ENCODE measurements at places on chromosomes 1 and 21.

GRCh38 chr1:212485571-212485912, 52.8 kb downstream of the NENF start:
- DNase-seq: no peak

DNA sequence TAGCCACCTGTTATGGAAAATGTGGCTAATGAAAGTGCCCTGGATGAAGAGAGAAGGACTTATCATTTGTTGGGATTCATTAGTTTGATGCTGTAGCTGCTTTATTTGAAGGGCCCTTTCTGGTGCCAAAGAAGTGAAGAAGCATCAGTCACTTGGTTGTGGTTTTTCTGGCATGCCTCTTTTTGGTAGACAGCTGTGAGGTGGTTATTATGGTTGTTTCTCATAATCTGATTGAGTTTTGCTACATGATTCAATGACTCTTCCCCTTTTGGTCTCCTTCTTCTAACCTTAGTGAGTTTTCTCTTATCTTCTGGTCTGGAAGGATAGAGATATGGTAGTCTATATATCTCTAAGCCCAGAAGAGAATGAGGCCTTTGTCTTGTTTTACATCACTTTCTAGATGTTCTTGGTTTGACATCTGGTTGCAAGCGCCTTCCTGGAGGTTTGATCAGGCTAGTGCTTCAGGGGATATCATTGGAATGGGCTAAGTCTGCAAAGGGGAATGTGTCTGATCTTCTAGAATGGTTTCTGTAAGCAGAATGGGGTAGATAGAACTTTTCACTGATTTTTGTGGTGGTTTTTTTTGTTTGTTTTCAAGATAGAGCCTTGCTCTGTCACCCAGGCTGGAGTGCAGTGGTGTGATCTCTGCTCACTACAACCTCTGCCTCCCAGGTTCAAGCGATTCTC, 26.0 kb downstream of the ARID1A start:
- peak; percentile 65 for DNase-seq

DNA sequence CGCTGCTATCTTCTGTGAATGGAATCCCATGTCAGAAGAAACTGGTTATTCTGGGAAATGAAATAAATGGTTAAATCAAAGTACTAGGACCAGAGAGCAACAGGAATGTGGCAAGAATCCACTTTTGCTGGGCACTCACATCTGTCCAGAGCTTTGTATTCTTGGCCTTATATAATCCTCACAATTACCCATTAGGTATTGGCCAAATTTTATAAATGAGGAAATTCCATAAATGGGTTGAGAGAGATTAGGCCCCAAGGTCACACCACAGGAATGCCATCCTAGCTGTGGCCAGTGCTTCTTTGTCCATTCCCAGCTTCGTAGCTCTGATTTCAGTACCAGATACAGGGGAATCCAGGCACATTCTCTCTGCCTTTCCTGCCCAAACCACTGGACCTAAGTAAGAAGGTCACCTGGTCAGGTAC, 76.1 kb upstream of the HOOK1 start:
- DNase-seq: peak; percentile 72

DNA sequence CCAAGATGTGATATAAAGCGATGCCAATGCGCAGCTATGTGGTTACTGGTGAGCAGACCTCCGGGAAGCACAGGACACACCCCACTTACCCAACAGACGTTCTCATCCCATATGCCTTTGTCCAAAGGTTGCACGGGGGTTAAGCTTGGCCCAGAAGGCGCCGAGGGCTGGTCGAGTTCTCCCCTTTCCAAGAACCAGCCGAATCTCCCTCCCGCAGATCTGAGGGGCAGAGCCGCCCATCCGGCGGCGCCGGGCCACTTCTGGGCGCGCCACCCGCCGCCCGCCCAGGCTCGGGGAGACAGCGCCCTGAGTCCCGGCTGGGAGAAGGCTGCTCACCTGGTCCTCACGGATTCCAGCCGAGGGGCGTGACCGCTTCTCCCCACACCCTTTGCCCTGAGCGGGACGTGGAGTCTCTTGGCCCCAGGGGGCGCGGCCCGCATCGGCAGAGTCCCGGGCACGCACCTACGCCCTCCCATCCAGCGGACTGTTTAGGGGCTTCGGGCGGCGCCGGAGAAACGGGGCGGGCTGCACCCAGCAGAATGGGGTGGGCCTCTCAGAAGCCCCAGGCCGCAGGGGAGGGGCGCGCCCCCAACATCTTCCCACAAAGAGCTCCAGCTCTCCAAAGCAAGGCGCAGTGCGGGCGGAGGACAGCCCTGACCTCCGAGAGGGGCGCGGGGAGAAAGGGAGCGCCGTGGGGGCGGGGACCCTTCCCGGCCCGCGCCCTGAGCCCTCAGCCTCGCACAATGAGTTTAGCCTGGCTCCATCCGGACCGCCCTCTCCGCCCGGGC, 615 bp downstream of the GPR161 start:
- peak; percentile 28 for DNase-seq

- DNase-seq: no peak
Observed at GRCh38 chr1:9269078-9269501, 23.6 kb upstream of the SPSB1 start.

DNA sequence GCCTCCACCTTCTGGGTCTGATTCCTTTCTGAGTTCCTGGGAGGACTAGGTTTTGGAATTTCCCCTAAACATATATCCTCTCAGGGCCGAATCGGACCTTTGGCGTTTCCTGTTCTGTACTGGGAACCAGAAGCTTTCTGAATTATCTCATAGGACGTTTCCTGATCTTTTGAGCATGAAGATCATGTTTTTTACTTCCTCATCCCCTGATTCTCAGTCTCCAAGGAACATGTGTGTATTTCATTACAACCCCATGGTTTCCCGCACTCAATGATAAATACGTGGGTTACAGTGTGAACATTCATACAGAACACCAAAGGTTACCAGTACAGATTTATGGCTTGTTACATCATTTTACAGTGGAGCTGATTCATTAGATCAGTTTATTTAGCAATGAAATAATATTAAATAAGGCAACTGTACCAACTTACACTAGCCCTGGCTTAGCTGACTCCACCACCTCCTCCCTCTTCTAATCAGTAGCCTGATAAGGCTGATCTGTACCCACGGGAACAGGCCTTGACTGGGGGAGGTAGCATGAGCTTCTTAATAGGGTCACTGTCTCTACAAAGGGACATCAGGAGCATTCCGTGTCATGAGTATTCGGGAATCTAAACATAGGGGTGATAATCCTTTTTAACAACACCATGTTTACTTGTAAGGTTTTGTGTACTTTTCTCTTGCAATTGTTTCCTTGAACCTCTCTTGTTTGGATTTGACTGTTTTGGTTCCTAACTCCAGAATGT, 57.8 kb upstream of the ERRFI1 start:
- peak; percentile 83 for DNase-seq

DNA sequence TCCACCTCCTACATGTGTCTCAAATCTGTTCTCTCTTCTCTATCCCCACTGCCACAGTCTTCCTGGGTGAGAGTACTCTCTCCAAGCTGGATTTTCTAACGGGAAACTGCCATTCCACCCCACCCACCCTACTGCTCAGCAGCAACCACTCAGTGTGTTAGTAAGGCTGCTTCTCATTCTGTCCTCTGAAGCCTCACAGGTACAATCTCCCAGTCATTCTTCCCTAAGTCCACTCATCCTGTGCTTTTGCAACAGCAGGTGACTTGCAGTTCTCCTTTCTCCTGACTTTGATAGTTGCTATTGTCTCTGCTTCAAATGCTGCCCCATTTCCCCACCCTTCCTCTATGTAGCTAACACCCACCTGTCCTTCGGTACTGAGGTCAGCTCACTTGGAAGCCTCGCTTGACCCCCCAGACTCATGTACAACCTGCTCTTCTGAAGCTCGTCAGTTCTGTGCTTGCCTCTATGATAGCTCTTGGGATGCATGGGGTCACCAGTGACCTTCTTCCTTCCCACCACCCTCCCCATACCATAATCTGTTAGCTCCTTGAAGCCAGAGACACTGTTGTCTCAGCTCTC, 188.9 kb downstream of the RRAGC start:
- no peak for DNase-seq

GRCh38 chr1:231497629-231498152, 30.8 kb upstream of the TSNAX start:
- no peak for DNase-seq

- DNase-seq: no peak
Observed at GRCh38 chr1:11383553-11384169, 95.3 kb upstream of the DISP3 start.

- DNase-seq: no peak
Observed at GRCh38 chr1:165137551-165138316, 218.8 kb downstream of the LMX1A start.

- no peak for DNase-seq
Observed at GRCh38 chr1:15424146-15424667, 14.0 kb upstream of the CTRC start.

DNA sequence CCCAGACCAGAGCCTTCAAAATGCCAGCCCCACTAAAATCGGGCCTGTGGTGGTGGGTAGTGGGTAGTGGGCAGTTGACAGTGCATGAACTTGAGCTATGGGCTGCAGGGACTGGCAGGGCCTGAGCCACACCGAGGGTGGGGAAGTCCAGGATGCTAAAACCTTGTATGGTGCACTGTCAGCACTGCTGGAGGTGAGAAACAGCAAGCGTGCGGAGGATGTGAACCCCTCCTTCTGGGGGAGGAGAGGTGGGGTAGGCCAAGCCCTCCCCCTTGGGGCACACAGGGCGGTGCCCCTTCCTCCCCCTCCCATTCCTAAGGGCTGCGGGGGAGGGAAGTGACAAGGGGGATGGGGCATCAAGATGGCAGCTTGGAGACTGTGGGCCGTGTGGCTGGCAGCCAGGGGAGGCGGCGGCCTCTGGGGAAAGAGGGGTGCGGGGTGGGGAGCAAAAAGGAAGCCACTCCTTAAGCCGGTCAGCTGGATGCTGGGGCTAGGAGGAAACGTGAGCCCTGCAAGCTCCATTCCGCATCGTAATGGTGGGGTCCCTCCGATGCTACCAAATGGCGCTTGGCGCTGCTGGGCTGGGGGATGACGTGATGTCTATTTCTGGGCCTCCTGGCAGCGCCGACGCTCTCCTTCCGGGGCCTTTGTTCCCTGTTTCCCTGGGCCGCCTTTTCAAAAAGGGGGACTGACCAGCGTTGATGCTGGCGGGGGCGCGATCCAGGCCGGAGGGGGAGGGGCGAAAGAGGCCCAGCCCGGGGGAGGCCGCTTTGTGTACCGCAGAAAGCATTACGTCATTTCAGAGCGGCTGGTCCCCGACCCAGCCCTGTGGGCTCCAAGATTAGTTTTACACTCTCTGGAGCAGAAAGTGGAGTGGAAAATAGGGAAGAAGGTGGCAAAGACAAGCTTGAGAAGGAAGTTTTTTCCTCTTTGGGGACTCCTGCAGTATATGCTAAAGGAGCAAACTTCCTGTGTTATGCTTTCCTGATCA, 809 bp downstream of the SYT11 start:
- peak; percentile 68 for DNase-seq

GRCh38 chr1:7528386-7529198, 242.5 kb upstream of the VAMP3 start:
- no peak for DNase-seq

DNA sequence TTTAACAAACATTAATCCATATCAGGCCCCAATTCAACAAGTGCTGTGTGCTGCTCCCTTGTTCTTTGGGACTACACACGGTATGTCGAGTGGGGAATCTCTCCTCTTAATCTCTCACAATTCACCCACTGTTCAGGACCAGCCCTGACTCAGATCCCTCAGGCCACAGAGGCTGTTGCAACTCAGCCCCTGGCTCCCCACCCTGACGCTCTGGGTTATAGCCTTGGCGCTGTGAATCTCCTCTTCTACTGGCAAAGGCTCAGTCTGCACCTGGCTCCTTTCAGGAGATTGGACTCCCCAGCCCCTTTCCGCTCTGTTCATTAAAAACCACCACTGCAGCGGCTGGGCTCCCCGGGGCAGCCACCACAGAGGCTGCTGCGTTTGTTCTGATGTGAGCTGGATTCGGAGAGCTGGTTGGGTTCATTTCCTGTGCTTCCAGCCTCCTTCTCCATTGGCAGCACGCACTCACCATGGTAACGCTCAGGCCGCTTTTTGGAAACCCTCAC, 13.0 kb downstream of the CAPN8 start:
- DNase-seq: no peak

DNA sequence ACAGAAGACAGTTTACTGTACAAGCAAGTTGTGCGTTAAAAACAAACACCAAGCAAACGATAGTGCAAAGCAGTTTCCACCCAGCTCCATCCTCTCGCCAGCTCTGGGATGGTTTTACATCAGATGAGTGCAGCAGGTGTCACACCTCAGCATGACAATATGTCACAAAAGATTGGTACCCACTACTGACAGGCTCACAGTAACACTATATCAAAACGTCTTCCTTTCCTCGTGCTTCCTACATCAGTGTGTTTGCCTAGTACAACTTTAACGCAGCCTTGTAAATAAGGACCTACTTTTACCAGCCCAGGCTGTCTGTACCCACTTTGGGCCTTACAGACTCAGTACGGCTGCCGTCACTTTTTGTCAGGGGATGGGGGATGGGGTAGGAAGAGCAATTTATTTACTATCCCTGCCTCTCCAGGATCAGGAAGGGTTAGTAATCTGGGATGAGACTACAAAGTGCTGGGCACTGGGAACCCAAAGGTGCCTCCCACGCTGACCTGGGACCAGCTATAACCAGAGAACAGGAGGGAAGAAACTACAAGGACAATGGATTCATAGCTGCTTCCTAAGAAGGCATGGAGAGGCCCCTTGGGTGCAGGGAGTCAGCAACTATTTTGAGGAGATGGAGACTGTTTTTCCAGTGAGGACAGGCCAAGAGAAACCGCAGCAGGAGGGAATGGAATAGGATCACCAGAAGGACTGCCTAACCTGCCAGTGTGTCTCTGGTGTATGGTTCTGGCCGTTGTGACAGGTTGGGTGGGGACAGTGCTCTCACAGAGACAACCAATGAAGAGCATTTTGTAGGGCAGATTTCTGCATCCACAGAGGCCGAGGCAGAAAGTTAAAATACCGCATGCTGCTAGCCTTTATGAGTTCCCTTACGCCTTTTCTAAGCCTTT, 30.2 kb downstream of the RUNX3 start:
- DNase-seq: no peak

- no peak for DNase-seq
Observed at GRCh38 chr1:214455971-214456867, 95.2 kb downstream of the PTPN14 start.

DNA sequence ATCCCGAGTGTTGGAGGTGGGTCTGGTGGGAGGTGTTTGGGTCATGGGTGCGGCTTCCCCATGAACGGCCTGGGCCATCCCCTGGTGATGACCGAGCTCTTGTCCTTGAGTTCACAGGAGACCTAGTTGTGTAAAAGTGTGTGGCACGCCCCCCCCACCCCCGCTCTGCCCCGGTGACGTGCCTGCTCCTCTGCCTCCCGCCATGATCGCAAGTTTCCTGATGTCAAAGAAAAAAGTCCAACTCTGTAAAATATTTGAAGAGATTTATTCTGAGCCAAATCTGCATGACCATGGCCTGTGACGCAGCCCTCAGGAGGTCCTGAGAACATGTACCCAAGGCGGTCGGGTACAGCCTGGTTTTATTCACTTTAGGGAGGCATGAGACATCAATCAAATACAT, 125.1 kb upstream of the COL6A1 start:
- DNase-seq: no peak

All from LHCN-M2 (cell line).